Pericardium fibroblast (primary cell): ENCODE measurements at places on chromosomes 1 and 21. TPM values are rescaled to one million over a fixed set of nuclear protein-coding genes. Genes with fewer than 3 reads are reported as not detected.

Gene RIIAD1
- not detected in 2 replicates for total RNA-seq

Gene PTBP2
- total RNA-seq, result 4.1 and 4.3 TPM in 2 replicates

Gene LIX1L
- 35.9 and 37.1 TPM in 2 replicates for total RNA-seq

Gene OR2L8
- total RNA-seq, result not detected in 2 replicates

Gene S100A1
- 0.12 and 0.17 TPM in 2 replicates for total RNA-seq

Gene ANGPTL3
- not detected in 2 replicates for total RNA-seq

Gene CCDC17
- 0.51 and 1.2 TPM in 2 replicates for total RNA-seq

Gene PGLYRP4
- not detected in 2 replicates for total RNA-seq

Gene RNASEL
- 7.8 and 9.4 TPM in 2 replicates for total RNA-seq

Gene ETV3L
- total RNA-seq, result not detected in 2 replicates

Gene RBM15
- total RNA-seq, result 9.2 and 11.8 TPM in 2 replicates

Gene CFHR2
- total RNA-seq, result not detected in 2 replicates

Gene SPRR2G
- total RNA-seq, result not detected in 2 replicates

Gene ARHGEF16
- 0.23 TPM in 1 of 2 replicates, not detected in the other for total RNA-seq

Gene BGLAP
- not detected in 2 replicates for total RNA-seq

Gene INTS7
- 9.0 and 9.5 TPM in 2 replicates for total RNA-seq

Gene SPRR2F
- total RNA-seq, result not detected in 2 replicates

Gene CCDC24
- total RNA-seq, result 0.43 and 2.2 TPM in 2 replicates

Gene PHLDA3
- 34.0 and 82.1 TPM in 2 replicates for total RNA-seq

Gene SYPL2
- total RNA-seq, result 0.23 and 1.4 TPM in 2 replicates

Gene SERINC2
- total RNA-seq, result 13.0 and 20.5 TPM in 2 replicates

Gene MYOM3
- total RNA-seq, result 0.12 and 0.60 TPM in 2 replicates

Gene HSF2BP
- 0.47 and 1.2 TPM in 2 replicates for total RNA-seq

Gene RNF19B
- total RNA-seq, result 8.9 and 11.0 TPM in 2 replicates

Gene APOBEC4
- total RNA-seq, result not detected in 2 replicates

Gene PTPRC
- not detected in 2 replicates for total RNA-seq

Gene UBL4B
- total RNA-seq, result 0.51 TPM in 1 of 2 replicates, not detected in the other
